ENCODE measurements at places on chromosomes 1 and 21. TPM values are rescaled to one million over a fixed set of nuclear protein-coding genes. Genes with fewer than 3 reads are reported as not detected.

ITLN2 gene
- not detected for total RNA-seq

MX2 gene
- 1.8 TPM for total RNA-seq

LRRIQ3 gene
- total RNA-seq, result 0.83 TPM

CYP4B1 gene
- not detected for total RNA-seq

SPRR1A gene
- total RNA-seq, result not detected

RO60 gene
- 149 TPM for total RNA-seq

NBPF26 gene
- total RNA-seq, result 22.0 TPM

BMP8A gene
- not detected for total RNA-seq
